ENCODE measurements at places on chromosomes 5 and 9.

GRCh38 chr9:136409557-136410455 is 608 bp downstream of the ENTR1 start:
- no peak for DNase-seq

- DNase-seq, result no peak
These were observed 153.5 kb upstream of the STK32A start for GRCh38 chr5:147081311-147081764.

GRCh38 chr5:160230686-160231527 is 1.6 kb downstream of the FABP6 start:
- DNase-seq, result no peak

DNA sequence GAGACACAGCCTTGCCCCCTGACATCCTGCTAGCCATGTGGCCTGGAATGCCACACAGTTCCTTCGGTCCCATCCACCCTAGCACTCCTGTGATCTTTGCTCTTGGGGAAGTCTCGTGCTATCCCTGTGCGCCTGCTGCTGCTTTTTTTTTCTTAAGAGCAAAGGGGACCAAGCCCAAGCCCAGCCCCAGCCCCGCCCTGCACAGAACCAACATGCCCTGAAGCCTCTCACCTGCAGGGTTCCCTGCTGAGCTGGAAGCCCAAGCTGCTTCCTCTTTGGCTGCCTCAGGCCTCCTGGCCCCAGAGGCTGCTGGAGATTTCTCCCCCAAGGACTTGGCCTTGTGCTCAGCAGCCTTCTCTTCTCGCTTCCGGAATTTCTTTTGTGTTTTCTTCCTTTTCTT is 1.8 kb downstream of the SURF6 start:
- no peak for DNase-seq

- no peak for DNase-seq
These were observed 79.4 kb downstream of the FAM114A2 start for GRCh38 chr5:153959134-153959957.

- DNase-seq, result no peak
These were observed 112.2 kb upstream of the SMC2 start for GRCh38 chr9:103981912-103982311.

GRCh38 chr9:94971378-94972131 is 245.1 kb downstream of the AOPEP start:
- DNase-seq, result no peak

GRCh38 chr9:134839455-134840125 is 41.0 kb upstream of the FCN2 start:
- no peak for DNase-seq

DNA sequence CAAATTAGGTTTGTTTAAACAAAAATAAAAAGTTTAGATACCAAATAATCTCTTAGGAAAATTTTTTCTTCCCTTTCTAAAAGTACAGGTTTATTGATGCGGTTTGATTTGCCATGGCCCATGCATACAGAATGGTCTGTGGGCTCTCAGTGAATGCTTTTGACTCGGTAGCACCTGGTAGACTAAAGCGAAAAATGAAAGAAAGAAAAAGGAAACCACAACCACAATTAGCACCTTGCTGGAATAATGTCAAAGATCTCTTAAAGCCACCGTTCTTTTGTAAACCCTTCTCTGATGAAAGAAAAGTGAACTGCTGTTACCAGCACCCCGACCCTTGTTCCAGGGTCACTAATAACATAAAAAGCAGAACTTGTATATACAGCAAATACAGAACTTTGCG is 157.9 kb downstream of the NFIB start:
- no peak for DNase-seq

DNA sequence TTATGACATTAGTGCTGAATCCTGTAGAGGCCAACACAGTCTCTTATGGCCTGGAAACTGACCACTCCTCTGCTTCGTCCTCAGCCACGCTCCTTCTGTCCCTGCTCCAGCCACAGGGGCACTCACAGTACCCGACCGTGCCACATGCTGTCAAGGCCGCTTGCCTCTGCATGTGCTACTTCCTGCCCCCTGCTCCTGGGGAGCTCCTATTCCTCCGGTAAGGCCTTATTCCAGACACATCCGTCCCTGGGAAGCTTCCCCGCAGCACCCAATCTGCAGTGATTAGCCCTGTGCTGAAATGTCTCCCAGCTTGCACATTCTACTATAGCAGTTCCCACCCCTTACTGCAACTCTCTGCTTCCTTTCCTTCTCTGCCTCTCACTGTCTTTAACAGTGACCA is 187.5 kb downstream of the CRB2 start:
- no peak for DNase-seq

- DNase-seq, result no peak
These were observed 43.3 kb downstream of the PRELID2 start for GRCh38 chr5:145791866-145792265.

- DNase-seq, result no peak
These were observed 456.9 kb downstream of the RASEF start for GRCh38 chr9:82606071-82606470.

DNA sequence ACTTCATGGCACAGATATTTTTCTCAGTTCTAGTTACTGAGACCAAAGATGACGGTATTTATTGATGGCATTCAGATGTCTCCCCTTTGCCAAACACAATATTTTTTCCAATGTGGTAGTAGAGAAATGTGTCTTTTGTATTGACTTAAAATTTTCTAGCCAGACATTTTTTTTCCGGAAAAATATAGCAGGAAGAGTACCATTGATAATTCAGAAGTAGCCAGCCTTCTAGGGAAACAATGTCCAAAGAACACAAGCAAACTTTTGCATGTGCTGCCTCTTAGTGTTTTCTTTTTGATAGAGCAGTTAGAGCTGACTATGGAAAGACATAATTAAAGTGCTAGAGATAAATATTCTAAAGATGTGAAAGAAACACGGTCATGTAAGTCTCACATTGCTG is 231.4 kb downstream of the MARCHF11 start:
- no peak for DNase-seq

DNA sequence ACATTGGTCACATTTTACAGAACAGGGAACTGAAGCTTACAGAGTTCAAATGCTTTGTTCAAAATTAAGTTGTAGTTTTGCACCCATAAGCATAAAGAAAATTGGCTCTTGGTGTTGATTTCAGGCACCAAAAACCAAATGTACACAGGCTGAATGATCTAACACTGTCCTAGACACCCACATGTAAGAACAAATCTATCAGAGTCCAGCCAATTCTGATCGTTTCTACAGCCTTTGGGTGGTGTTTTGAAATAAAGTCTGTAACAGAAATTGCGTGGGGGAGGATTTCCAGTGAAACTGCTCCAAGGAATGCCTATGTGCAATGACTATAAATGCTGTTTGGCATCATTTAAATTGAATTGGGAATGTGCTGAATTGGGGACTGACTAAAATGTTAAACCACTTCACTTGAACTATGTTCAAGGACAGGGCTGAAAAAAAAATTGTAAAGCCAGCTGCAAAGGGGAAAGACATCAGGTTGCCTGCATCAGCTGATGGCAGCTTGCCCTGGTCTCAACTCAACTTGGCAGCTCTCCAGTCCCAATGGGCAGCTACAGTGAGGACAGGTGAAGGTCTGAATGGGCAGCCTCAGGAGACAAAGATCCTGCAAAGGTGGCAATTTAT is 92.2 kb upstream of the TRPC7 start:
- no peak for DNase-seq

DNA sequence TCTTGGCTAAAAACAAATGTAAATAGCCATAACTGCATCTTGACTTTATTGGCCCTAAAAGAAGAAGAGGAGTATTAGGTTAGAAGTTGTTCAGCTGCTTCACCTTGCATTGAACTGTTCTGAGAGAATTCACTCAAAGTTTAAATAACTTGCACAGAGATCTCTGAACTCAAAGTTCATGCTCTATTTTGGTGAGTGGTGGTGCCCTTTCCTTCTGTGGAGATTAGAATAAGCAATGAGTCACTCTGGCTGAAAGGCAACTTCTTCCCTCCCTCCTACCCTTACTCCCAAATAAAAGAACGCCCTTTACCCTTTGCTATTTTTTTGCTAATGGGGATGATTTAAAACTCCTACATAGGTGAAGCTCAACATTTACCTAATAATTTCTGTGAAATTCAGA is 48.9 kb downstream of the ERMP1 start:
- DNase-seq, result no peak

DNA sequence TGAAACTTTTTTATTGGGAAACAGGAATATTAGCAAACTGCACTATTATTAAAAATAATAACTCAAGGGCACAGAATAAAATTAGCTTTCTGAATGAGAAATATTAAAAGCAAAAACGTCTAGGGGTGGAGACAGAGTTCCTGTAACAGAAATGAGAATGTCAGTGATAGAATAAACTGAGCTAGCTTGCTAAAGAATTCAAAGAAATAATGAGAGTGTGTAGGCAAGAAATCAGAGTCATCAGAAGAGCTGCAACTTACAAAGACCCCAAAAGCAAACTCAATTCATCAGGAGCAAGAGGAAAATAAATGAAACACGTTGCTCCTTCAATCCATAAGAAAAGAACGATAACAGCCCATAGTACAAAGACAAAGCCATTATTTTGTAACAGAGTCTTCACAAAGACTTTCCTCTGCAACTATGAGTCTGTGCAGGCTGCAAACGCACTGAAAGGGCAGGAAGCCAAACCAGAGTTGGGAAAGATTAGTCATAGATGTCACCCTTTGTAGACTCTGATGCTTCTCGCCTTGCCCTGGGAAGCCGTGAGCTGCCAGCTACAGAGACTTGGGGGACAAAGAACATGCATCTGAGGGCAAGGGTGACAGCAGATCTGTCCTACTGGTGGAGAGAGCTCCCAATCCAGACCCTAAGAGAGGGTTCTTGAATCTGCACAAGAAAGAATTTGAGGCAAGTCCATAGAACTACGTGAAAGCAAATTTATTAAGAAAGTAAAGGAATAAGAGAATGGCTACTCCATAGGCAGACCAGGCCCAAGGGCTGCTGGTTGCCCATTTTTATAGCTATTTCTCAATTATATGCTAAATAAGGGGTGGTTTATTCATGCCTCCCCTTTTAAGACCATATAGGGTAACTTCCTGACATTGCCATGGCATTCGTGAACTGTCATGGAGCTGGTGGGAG is 40.8 kb downstream of the SHC3 start:
- DNase-seq, result peak; percentile 13

GRCh38 chr9:27489087-27489876 is 34.8 kb upstream of the IFNK start:
- DNase-seq, result no peak

DNA sequence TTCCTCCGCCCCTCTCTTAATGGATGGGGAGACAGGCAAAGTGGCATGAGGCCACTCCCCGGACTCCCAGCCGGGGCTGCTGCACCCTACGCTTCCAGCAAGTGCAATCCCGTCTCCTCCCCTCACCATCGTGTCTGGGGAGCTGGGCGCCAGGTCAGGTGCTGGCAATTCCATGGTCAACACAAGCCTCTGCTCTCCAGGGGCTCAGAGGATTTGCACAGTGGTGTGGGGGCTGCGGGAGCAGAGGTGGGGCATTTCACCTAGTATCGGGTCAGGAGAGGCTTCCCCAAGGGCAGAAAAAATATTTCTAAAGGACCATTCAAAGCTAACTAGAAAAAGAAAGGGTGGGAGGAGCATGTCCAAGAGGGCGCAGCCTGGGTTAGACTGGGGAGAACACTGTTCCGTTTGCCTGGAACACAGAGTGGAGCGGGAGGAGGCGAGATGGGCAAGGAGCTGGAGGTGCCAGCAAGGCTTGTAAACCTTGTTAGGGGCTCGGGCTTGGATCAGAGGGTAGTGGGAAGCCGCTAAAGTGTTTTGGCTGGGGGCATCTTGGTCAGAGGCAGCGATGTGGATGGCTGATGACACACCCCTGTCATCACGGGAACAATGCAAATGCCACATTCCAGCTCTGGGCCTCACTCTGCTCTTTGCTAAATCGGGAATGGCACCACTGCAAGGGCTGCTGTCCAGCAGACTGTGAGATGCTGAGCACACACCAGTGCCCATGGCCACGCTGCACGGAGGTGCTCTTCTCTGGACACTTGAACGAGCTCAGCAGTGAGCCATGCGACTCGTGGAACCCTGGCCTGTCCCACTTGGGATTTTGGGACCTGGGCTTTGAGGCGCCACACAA is 191.7 kb downstream of the CDK5RAP2 start:
- DNase-seq, result peak; percentile 45

DNA sequence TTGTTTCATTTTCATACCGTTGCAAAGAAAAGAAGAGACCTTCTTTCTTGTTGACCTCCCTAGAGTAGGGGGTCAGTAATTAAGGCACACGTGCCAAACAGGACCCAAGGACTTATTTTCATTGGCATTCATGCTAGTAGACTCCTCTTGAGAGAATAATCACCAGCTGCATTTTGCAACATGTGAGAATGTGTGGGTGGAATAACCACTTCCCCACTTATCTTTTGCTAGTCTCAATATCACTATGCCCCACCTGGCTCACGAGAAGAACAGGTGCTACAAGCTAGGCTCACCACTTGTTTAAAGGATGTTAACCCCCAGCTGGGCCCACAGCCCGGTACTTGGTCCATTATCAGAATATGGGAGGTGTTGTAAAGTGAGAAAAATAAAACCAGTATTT is 460.7 kb upstream of the MEF2C start:
- DNase-seq, result no peak

DNA sequence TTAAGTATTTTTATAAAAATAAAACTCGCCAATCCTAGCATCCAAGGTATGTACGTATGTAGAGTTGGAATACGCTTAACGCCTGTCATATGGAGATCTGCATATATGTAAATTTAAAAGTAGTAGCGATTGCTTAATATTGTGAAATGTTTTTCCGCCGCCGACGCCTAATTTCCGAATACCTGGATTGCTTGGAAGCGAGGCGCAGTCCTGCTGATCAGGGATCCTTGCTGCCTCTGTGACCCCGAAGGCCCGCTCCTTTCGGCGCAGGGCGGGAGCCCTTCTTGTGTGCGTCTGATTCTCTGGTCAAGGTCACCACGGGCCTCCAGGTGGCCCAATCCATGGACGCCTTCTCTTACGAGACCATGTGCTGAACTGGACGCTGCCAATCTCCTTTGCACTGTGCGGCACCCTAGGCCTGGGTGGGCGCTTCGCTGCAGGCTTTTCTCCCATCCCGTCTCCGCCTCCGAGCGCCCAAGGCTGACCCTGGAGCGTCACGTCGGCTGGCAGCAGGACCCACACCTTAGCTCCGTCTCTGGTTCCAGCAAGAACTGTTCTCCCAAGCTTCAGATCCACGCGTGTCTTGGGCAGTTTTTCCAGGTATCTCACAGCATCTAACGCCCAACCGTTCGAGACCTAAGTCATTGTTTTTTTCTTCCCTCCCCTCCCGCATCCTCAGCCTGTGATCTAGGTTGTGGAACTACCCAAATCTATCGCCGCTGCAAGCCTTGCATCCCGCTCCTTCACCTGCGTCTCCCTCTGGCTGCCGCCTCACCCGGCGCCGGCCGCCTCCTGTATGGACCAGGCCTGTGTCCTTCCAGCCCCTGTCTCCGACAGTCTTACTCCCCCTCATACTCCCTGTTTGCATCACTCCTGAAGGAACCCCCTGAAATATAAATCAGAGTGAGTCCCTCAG is 3.6 kb upstream of the TRIM41 start:
- no peak for DNase-seq

GRCh38 chr5:68067291-68067690 is 148.3 kb upstream of the PIK3R1 start:
- DNase-seq, result no peak

All from heart right ventricle (tissue), 16 donors.